ENCODE measurements at places on chromosomes 2 and 18.

- no peak for DNase-seq
Observed at GRCh38 chr2:65762068-65762467, 329.7 kb upstream of the SPRED2 start.

DNA sequence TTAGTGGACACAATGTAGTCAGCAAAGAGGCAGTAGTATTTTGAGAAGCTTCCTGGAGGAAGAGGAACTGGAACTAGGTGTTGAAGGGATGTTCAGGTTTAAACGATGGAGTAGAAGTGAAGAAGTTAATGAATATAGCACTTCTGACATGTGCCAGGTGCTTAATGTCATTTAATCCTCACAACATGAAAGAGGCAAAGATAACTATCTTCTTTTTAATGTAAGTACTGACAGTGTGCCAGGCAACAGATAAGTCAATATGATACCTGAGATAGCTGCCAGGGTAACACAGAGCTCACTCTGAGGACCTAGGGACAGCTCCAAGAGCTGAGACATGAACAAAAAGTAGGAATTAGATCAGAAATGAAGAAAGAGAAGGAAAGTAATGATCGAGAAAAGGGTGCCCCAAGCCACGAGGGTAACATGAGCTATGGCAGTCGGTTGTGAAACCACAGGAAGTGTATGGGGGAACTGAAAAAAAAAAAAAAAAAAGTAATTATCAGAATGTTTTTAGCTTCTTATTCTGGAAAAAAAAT lies 140.7 kb downstream of the RNF144A start:
- DNase-seq = no peak

DNA sequence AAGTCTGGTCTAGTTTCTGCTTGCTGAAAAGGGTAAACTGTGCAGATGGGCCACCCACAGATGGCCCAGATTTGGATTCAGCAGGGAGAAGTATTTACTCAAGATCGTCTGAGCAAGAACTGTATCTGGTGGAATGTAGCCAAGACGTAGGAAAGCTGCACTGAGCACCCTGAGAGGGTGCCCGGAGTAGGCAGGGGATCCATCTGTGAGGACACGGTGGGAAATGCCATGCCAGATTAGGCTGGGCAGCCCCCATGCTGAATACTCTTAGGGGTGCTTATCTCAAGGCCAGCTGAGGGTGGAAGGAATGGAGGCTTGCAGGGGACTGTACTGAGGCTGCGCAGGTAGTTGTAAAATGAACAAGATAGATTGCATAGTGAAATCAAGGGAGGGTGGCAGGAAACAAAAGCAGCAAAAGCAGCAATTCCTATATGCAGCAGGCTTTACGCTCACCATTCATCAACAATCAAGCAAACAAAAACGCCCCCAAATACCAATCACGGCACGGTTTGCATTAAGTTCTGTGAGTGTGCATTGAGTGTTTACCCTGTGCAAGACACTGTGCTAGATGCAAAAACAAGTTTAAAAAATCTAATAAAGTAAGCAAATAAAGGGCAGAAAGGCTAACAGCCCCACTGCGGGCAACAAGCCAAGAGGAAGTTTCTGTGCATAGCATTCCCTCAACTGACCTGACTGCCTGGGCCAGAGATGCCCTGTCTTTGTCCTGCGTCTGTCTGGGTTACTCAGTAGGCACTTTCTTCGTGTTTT lies 32.2 kb upstream of the LPIN2 start:
- DNase-seq = no peak

DNA sequence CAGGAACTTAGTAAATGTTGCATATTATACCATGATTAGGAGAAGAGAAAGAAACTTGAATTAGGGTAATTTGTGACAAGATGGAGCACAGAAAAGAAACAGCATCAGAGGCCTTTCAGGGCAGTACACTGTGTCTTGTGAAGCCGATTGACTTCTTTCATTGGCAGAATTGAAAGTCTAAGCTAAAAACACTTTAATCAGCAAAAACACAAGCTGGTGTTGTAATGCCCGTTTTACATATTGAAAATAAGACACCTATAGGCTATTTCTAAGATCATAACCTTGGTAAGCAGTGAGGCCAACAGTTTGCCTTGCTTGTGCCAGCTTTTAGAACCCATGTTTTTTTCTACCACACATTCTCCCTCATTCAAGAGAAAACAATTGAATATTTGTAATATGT lies 1378.1 kb upstream of the NXPH2 start:
- DNase-seq = no peak

DNA sequence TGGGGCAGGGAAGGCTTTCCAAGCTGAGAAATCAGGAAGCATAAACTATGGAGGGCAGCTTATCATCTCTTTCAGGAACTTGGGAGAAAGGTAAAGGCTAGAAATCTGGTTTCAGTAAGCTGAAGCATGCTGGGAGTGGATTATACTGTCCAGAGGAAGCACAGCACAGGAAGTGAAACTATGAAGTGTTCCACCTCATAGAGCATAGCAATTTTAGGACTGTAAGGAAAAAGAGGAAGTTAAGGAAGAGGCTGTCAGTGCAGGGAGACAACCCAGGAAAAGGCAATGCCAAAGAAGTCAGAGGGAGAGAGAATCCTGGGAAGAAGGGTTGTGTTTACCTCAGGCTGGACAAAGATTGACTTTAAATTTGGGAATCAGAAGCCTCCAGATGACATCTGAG lies 51.9 kb downstream of the EFEMP1 start:
- DNase-seq = no peak

DNA sequence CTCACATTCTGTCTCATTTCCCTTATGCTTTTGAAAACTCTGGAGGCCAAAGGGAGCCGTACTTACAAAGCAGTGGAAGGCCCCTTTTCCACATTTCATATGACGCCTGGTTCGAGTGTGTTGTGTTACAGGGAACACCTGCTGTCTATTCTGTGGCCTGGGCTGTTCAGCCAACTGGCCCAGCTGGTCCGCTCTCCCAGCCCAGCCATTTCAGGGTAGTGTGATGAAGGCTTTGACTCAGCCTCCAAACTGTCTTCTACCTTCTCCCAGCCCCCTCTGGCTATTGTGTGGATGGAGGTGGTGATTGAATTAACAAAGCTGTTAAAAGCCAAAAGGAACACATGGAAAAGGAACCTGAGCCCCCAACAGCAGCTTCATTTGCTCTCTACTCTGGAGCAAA lies 233.8 kb downstream of the ICOS start:
- DNase-seq = no peak

DNA sequence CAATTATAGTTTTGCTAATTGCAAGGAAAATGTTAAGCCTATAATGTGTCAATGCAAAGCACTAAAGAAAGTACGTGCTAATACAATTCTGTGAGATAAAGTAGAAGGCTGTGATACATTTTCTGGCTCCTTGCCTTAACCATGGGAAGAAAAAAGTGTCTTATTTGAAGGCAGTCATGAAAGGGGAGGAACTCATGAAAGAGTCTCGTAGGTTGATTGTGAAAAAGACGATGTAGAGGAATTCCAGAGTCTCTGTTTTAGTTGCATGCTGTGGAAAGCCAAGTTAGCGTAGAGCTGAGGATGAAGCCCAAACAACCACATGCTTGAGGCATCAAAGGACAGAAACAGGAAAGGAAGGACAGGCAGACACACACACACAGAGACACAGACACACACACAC lies 214.1 kb downstream of the MEIS1 start:
- no peak for DNase-seq

- DNase-seq = no peak
Observed at GRCh38 chr2:239939736-239940483, 85.2 kb downstream of the NDUFA10 start.

- peak; percentile 27 for DNase-seq
Observed at GRCh38 chr2:38178556-38179419, 102.8 kb upstream of the CYP1B1 start.

DNA sequence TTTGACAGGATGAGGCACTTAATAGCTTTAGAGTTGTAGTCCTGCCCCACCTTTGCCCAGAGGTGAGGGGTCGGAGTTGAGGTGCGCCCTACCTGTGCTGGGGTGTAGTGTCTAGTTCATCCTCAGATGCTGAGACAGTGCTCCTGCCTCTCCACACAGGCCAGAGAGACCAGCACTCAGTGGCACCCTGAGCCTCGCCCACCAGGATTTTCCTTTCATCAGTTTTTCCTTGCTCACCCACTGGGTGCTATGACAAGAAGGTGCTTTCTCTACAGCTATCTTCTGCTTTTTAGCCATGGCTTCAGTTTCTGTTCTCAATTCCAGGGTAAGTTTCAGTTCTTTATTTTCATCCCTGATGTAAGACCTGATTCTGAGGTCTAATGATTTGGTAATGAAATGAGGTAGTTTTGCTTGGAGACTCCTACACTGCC lies 16.8 kb upstream of the TMEM131 start:
- no peak for DNase-seq

DNA sequence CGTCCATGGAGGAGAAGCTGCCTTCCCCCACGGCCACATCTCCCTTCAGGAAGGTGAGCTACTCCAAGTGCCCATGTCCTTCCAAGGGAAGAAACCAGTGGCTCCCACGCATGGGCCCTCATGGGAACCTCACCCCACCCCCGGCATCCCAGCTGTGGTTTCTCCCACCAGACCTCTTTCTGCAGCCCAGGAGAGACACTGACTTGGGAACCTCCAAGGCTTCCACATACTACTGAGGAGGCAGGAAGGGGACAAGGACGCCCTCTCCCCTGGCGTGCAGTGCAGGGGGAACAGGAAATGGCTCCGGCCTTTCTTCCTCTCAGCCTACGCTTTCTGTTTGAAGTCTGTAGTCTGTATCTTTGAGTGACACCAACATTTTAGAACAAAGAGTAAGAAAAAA lies 104.5 kb upstream of the EPC2 start:
- no peak for DNase-seq

- DNase-seq = peak; percentile 74
Observed at GRCh38 chr2:12456293-12457106, 260.2 kb upstream of the TRIB2 start.
